ENCODE measurements at places on chromosomes 7 and 10. TPM values are rescaled to one million over a fixed set of nuclear protein-coding genes. Genes with fewer than 3 reads are reported as not detected.

GRCh38 chr10:123512901-123513775 lies 153.0 kb upstream of the GPR26 start:
- no peaks in the 10 kb centered on the region for H3K27me3 ChIP-seq
- no peak overlapping the region for H3K27ac ChIP-seq
- no peak overlapping the region for H3K4me3 ChIP-seq
- no peaks in the 10 kb centered on the region for H3K4me1 ChIP-seq
- no peaks in the 10 kb centered on the region for H3K36me3 ChIP-seq
- no peak for DNase-seq

DNA sequence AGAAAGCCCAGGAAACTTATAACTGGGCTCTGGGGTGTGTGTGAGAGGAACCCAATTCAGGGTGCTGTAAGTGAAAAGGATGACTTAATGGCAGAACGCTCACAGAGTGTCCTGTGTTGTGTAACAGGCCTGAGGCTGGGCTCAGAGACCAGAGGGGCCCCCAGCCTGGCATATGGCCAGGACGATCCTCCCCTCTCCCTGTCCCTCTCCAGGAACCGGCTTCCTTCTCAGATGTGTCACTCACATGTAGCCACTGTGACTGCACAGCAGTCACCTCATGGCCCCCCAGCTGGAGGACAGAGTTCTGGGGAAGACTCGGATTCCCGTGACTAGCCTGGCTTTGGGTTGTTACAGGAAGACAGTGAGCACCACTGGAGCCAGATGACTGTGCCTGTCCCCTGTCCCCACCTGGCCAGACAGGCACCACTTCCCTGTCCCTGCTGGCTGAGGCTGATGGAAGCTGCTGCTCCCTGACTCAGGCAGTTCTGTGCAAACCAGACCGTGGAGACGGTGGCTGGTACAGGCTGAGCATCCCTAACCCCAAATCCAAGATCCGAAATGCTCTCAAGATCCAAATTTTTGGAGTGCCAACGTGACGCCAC lies 220.5 kb downstream of the MLLT10 start:
- no peaks in the 10 kb centered on the region for H3K27me3 ChIP-seq
- no peak for DNase-seq
- no peak overlapping the region for H3K4me3 ChIP-seq
- no peaks in the 10 kb centered on the region for H3K4me1 ChIP-seq
- H3K27ac ChIP-seq, result no peak overlapping the region
- peaks cover 18% of the 10 kb centered on the region for H3K36me3 ChIP-seq

GRCh38 chr7:139747662-139748372 lies 30.0 kb downstream of the HIPK2 start:
- H3K27me3 ChIP-seq, result no peaks in the 10 kb centered on the region
- DNase-seq, result no peak
- no peak overlapping the region for H3K4me3 ChIP-seq
- H3K4me1 ChIP-seq, result peaks cover 34% of the 10 kb centered on the region

- no peak overlapping the region for H3K27ac ChIP-seq
- H3K27me3 ChIP-seq, result no peaks in the 10 kb centered on the region
- peaks cover 6% of the 10 kb centered on the region for H3K4me1 ChIP-seq
- peaks cover 88% of the 10 kb centered on the region for H3K36me3 ChIP-seq
Observed at GRCh38 chr10:73801253-73801590, 10.2 kb downstream of the NDST2 start.

DNA sequence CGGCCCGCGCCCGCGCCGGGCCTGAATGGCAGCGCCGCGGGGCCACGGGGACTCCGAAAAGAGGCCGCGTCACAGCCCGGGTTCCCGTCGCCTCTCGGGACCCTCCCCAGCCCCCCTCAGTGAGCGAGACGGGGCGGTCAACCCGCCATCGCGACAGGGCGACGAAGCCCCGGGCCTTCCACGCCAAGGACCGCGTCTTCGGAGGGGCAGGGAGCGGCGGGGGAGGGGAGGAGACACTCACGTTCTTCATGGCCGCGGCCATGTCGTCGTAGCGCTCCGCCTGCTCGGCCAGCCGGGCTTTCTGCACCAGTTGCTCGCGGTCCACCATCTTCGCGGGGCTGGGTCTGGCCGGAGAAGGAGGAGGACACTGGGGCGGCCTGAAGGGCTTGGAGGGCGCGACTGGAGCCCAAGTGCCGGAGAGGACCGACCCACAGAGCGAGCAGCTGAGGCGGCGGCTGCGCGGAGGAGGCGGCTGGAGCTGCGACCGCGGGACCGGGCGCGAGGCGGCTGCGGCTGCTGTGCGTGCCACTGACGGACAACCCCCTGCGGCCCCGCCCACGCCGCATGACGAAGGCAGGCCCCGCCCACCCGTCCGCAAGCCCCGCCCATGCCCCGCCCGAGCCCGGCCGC lies at the start of gene YWHAG:
YWHAG (minus strand) TSS at position 511 of the 630 bp plus-strand sequence; CDS start at position 328, 183 bp downstream.
- DNase-seq, result peak; percentile 93
- no peaks in the 10 kb centered on the region for H3K27me3 ChIP-seq

DNA sequence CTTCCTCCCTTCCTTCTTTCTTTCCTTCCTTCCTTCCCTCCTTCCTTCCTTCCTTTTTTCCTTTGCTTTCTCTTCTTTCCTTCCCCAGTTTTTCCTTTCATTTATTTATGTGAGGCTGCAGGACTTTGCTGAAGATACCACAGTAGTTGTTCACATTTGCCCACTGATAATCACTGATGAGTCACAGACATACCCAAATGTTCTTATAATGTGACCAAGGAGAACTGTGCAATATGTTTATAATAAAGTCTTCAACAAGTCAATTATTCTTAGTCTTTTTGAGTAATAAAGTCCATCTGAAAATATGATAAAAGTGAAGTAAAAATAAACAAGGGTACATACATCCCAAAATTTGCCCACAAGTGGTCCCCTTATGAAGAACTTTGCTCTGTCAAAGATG lies 159.7 kb downstream of the GNAI1 start:
- H3K36me3 ChIP-seq, result no peaks in the 10 kb centered on the region
- no peak overlapping the region for H3K4me3 ChIP-seq
- no peak overlapping the region for H3K27ac ChIP-seq
- H3K27me3 ChIP-seq, result no peaks in the 10 kb centered on the region

- peak overlapping the region; percentile 33 for H3K4me3 ChIP-seq
- peak overlapping the region; percentile 34 for H3K27ac ChIP-seq
- DNase-seq, result peak; percentile 43
- peaks cover 14% of the 10 kb centered on the region for H3K36me3 ChIP-seq
- peaks cover 42% of the 10 kb centered on the region for H3K4me1 ChIP-seq
- H3K27me3 ChIP-seq, result no peaks in the 10 kb centered on the region
Observed at GRCh38 chr7:100568896-100569844, 4.5 kb downstream of the SAP25 start.

GRCh38 chr10:74825371-74826141 lies 844 bp upstream of the KAT6B start:
- no peaks in the 10 kb centered on the region for H3K27me3 ChIP-seq
- H3K27ac ChIP-seq, result peak overlapping the region; percentile 54
- peak overlapping the region; percentile 88 for H3K4me3 ChIP-seq
- DNase-seq, result peak; percentile 55
- H3K4me1 ChIP-seq, result peaks cover 26% of the 10 kb centered on the region

Gene CCDC3
- 0.21 TPM for total RNA-seq

Gene C10orf53
- not detected for total RNA-seq

Gene CPA2
- not detected for total RNA-seq

Data from natural killer cell (primary cell).